RKO (cell line): ENCODE measurements at places on chromosomes 2 and 18.

DNA sequence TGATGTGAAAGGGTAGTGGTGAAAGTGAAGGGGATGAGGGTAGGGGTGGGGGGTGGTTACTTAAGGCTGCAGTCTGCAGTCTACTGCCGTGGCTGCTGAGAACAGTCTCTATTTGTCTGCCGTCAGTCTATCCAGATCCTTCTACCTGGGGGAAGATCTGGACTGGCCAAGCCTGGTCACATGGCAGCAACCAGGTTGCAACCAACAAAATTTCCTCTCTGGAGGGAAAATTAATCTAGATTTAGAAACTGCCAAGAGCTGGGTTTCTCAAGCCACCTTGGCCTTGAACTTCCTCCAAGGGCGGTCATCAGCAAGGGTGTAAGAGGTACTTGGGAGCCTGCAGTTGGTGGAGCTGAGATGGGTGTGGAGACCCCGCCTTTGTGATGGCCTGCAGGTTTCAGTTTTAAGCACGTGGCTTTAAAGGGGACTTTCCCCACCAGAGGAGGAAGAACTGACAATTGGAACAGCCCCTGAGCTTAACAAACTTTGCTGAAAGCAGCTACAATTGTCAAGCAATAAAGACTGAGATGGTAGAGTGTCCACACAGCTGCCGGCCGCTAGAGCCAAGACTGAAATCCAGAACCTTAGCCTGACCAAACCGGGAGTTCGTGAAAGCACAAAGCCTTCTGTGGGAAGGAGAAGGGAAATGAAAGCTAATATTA lies 31.4 kb upstream of the KCMF1 start:
- DNase-seq = no peak

DNA sequence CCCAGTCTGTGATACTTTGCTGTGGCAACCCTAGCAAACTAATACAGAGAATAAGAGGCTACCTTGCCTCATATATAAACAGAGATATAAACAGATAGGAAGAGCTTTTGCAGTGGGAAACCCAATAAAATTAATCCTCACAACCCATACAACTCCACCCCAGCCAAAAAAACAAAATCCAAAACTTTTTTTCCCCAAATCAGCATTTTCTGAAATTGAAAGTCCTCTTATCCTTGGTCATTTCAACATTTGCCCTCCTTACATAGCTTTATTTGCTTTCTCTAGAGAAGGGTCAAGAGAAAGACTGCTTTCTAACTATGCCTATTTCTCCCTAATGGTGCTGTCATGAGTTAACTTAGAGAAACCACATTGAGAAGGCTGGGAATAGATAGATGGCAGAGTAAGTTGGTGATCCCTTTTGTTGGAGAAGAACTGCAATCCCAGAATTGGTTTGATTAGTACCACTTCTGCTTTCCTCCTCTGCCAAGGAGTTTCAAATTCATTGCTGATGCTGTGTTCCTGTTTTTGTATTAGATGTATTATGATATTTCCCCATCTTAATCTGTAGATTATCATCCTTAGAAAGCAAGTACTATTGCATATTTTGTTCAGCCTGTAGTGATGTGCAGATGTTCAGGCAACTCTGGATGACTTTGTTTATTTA lies 76.5 kb upstream of the B3GNT2 start:
- no peak for DNase-seq

GRCh38 chr2:161052214-161052613 lies 108.0 kb upstream of the TANK start:
- DNase-seq = no peak

- peak; percentile 62 for DNase-seq
Measured at GRCh38 chr2:199019898-199020507, 437.7 kb downstream of the SATB2 start.

DNA sequence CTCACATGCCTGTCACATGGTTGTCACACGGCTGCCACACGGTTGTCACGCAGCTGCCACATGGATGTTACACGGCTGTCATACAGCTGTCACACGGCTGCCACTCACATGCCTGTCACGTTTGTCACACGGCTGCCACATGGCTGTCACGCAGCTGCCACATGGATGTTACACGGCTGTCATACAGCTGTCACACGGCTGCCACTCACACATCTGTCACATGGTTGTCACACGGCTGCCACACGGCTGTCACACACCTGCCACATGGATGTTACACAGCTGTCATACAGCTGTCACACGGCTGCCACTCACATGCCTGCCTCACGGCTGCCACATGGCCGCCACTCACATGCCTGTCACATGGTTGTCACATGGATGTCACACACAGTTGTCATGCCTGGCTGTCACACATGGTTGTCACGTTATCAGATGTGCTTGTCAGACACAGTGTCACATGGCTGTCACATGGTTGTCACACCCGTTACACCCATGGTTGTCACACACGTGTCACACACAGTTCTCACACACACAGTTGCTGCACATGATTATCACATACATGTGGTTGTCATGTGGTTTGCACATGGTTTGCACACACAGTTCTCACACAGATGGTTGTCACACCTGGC lies 19.4 kb downstream of the KCNG2 start:
- DNase-seq = no peak

DNA sequence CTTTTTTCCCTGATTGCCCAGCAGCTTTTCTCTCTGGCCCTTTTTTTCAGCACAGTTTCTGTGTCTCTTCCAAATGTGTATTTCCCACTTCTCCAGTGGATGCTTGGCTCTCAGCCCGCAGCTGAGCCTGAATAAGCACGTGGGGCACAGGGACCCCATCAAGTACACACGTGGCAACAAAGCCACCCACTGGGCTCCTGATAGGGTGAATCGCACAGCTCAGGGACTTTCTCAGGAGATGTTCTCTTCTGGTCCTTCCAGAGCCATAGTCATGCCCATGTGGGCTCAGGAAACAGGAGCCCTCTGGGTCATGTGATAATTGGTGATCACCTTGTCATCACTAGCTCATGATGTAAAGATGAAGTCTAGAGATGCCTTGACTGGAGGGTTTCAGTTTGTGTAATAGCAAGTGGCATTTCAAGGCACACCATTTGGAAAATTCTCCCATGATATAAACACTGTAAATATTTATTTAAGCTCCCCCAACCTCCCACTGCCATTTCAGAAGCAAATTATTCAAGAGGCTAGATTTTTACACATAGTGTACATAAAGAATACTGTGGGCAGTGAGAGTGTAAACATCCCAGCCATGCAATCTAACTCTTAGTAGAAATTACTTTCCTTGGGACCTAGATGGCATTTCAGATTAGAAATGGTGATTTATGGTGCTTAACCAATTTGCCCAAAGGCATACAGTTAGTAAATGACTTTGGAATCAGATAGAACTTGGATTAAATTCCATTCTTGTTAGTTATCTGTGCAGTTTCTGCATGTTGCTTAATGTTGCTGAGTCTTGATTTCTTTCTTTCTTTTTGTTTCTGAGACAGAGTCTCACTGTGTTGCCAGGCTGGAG lies 597.5 kb downstream of the SLC4A3 start:
- DNase-seq = no peak

DNA sequence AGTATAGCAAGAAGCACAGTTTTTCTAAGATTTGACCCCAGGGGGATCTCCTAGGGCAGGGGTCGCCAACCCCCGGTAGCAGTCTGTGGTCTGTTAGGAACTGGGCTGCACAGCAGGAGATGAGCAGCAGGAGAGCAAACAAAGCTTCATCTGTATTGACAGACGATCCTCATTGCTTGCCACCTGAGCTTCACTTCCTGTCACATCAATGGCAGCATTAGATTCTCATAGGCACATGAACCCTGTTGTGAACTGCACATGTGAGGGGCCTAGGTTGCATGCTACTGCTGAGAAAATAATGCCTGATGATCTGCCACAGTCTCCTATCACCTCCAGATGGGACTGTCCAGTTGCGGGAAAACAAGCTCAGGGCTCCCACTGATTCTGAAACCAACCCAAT lies 136.2 kb downstream of the RGPD3 start:
- DNase-seq = no peak

DNA sequence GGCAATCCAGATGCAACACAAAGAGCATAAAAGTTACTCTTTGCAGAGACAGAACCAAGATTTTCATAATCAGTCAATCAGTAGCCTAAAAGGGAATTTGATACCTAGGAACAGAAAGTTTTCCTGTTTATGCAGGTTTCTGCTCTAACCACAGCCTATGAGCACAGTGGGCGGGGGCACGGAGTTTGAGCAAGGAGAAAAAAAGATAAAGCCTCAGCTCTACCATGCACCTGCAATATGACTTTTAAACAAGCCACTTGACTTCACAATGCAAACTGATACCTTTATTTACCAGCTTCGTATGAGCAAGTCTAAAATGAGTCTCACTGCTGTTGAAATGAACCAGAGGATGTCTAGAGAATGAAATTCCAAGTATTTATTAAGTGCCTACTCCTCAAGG lies 5.6 kb upstream of the LRATD1 start:
- no peak for DNase-seq

DNA sequence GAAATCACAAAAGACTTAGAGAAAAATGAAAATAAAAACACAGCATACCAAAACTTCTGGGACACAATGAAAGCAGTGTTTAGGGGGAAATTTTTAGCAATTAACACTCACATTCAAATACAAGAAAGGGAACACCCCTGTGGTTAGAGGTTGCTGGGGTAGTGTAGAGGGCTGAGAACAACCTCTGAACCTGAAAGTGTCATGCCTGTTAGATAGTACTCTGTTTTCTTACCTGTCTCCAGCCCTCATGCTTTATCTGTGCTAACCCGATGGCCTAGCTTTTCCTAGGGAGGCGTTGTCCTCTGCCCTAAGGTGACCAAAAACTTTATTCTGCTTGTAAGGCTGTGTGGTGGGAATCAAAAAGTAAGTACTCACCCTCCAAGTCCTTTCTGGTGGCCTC lies 122.6 kb upstream of the OTX1 start:
- no peak for DNase-seq

DNA sequence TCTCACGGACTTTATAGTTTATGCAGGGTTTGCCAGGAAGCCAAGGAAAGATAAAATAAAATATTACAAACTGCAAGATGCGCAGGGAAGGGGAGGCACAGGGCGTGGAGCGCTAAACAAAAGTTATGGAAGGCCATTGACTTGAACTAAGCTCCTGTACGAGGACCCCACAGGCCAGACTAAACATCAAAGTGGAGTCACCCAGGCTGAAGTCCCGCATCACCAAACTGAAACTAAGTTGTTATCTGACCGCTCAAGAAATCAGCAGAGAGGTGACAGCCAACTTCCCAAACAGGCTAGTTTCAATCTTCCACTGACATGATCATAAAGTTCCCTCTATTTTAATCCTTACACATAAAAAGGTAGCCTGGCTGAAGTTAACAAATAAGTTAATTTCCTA lies 90.5 kb upstream of the YWHAQ start:
- DNase-seq = no peak

DNA sequence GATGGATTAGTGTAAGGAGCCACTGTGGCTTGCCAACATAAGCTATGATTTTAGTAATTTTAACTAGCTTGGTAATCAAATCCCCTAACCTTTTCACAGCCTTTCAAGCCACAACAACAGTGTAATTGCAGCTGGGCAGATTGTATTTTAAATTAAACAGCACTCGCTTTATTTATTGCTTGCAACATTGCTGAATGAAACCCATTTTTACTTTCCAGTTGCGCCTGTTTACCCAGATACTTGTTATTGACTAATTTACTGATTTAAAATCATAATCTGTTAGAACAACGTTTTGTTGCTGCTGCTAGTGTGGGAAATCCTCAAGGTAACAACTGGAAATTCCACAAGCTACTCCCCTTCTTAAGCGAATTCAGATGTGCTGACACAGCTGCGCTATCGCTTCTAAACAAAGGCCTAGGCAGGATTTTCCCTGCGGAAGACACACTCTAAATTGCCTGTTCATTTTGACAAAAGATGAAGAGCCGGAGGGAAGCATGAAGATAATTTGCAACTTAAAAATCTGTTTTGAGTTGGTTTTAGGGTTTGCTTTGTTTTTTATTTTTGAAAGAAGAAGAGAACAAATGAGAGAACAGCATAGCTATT lies 283.9 kb downstream of the ALPK2 start:
- no peak for DNase-seq

- no peak for DNase-seq
Measured at GRCh38 chr2:210833403-210833802, 277.0 kb downstream of the CPS1 start.

DNA sequence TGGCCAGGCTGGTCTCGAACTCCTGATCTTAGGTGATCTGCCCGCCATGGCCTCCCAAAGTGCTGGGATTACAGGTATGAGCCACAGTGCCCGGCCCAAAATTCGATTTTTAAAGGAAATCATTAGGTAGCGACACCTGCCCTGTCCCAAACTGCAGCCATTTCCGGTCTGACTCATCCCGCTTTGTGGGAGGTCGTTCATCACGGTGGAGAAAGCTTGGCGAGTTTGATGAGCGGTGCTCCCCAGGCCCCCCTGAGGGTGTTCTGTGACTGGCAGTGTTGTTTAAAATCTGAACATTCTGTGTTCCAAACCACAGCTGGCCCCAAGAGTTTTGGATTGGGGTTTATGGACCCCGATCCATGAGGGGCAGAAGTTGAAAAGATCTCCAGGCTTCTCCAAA lies 53.0 kb upstream of the GLI2 start:
- DNase-seq = no peak

GRCh38 chr2:207290833-207291624 lies 125.3 kb upstream of the KLF7 start:
- no peak for DNase-seq

DNA sequence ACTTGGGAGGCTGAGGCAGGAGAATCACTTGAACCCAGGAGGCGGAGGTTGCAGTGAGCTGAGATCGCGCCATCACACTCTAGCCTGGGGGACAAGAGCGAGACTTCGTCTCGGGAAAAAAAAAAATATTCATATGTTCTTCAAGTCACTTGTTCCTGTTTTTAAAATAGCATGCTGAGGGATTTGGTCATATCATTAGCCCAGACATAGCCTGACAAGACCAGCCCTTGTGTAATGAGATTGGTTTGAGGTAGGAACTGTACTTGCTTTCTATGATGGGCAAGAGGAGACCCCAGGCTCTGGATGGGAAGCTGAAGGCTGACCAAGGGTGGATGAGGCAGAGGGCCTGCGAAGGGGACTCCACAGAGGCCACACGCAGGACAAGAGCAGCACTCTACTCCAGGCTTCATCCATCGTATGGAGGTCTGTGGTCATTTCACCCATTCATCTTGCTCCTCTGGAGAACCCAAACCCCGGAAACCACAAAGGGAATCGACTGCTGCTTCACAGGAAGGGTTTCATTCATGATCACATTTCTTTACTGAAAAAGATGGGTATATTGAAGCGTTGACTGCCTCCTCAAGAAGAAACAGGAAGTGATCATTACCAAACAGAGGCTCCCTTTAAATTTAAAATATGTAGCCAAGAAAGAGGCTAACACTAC lies 87.1 kb upstream of the ZNF397 start:
- DNase-seq = no peak

DNA sequence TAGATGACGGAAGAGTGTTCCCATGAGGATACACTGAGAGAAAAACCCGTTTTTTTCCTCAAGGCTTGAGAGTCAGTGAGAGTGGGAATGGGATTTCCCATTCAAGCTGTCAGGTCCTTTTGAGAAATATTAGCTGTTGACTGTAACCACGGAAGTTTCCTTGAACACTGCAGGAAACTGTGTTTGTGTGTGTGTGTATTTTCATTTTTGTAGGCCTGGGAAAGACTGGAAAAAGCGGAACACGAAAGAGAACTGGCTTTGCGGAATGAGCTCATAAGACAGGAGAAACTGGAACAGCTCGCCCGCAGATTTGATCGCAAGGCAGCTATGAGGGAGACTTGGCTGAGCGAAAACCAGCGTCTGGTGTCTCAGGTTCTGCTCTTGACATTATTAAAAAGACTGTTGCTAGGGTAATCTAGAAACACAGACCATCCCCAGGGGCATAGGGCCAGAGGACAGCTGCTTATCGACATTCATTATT lies 98.8 kb upstream of the EML6 start:
- DNase-seq = no peak

GRCh38 chr2:129203331-129203730 lies 776.1 kb upstream of the RAB6C start:
- no peak for DNase-seq

GRCh38 chr2:70094978-70095719 lies 7.9 kb downstream of the PCBP1 start:
- no peak for DNase-seq
